Hindlimb muscle (tissue), 1 donor: ENCODE measurements at places on chromosomes 7 and 10. TPM values are rescaled to one million over a fixed set of nuclear protein-coding genes. Genes with fewer than 3 reads are reported as not detected.

- DNase-seq: no peak
Measured at GRCh38 chr7:95526128-95526738, 40.5 kb downstream of the ASB4 start.

Gene ERV3-1
- 15.5 TPM for polyA plus RNA-seq

Gene SERPINE1
- 5.7 TPM for polyA plus RNA-seq

Gene AGAP3
- 89.6 TPM for polyA plus RNA-seq
